ENCODE measurements at places on chromosomes 3 and 15.
A peak's percentile ranks its signal among the peaks of the same experiment; 100 is the strongest.

DNA sequence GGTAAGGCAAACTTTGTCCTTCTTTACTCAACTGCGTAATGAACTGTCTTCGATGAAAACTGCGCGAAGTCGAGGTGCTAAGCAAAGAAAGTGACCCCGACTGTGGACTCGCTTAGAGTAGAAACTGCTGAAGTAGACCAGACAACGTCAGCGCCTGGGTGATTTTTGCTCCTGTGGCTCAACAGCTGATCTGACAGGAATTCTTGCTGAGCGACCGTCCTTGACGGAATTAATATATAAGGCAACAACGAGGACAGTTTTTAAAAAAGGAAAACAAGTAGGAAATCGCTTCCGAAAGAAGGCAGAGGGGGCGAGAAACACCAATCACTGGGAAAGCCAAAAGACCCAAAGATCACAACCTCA is 541 bp downstream of the RPS27L start:
- DNase-seq = peak; percentile 40

GRCh38 chr3:29880809-29881208 is 599.9 kb downstream of the RBMS3 start:
- no peak for DNase-seq

- peak; percentile 13 for DNase-seq
Observed at GRCh38 chr15:63439536-63440264, 58.1 kb upstream of the CA12 start.

DNA sequence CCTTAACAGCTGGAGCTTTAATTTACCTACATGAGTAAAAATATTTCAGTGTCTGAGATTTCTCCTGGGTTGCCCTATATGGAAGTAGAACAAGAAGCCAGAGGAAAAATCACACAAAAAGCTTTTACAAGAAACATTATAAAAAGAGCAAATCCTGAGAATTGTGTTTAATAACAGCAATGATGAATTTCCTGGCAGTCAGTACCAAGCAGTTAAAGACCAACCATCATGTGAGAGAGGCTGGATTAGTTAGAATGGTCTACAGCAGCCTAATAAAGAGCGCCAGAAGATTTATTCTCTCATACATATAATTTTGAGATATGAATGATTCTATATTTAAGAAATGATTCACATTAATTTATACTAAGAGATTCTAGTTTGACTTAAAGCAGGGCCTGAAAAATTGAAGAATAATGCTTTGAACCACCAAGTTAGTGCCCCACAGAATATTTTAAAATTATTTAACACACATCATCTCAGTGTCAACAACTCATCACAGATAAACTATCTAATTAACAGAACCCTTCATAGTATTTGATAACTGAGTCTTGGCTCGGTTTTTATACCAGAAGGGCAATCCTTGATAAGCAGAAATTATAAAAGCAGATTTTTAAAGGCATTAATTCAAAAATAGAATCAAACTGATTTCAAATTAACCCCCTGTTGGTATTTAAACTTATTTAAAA is 59.9 kb upstream of the DPH6 start:
- no peak for DNase-seq

DNA sequence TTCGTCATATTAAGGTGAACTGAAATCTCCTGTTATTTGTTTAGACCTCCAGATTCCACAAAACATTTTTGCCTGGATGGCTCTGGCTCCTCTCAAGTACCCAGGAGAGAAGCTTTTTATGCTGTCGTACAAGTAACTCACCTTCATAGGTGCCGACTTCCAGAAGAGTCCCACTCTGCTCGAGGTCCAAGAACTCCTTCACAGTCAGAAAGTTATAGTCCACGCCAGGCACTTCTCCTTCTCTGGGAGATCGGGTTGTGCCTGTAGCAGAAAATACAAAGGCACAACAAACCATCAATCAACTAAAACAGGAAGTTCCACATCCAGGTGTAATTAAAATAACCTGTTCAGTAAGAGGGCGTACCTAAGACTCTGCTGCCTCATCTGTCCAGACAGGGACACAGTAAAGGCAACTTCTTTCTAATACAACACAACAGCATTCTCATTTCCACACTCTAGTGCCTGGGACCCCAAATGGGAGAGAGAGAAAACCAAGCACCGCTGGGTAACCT is 545.3 kb downstream of the MAGI1 start:
- no peak for DNase-seq

DNA sequence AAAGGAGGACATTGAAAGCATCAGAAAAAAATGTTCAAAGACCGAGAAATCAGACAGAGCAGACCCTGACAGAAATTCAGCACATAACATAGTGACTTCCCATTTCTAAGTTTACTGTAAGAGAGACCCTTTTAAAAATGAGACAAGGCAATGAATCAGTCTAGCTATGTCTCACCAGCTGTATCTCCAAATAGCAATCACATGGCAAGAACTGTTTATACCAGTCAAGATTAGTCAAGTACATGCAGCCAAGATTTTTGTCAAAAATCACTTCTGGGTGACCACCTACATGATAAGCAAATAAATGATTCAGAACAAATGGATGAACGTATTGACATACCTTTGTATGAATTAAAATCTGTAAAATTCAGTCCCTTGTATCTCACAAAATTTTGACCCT is 138.0 kb downstream of the DTWD1 start:
- DNase-seq = no peak

- no peak for DNase-seq
Observed at GRCh38 chr3:4950948-4951347, 28.3 kb upstream of the BHLHE40 start.

GRCh38 chr3:69462826-69463100 is 76.9 kb upstream of the FRMD4B start:
- no peak for DNase-seq

- DNase-seq = no peak
Observed at GRCh38 chr3:112564940-112565305, 3.1 kb downstream of the SLC35A5 start.

Measured in fibroblast of skin of scalp (primary cell).